ENCODE measurements at places on chromosomes 12 and 14.

DNA sequence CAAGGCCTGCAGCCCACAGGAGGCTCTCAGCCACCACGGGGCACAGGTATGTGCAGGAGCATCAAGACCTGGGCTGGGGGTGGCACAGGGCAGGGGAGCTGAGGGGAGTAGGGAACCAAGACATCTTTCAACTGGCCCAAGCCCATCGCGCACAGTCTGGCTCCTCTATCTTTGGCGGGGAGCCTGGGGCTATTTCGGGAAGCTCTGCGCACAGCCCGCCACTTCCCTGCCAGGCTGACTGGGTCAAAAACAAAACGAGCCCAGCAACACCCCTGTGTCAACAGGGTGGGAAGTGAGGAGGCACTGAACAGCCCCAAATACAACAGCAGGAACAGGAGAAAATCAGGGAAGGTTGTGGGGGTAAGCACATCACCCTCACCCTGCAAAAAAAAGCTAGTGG lies 83.9 kb downstream of the ARL6IP4 start:
- no peak for DNase-seq

DNA sequence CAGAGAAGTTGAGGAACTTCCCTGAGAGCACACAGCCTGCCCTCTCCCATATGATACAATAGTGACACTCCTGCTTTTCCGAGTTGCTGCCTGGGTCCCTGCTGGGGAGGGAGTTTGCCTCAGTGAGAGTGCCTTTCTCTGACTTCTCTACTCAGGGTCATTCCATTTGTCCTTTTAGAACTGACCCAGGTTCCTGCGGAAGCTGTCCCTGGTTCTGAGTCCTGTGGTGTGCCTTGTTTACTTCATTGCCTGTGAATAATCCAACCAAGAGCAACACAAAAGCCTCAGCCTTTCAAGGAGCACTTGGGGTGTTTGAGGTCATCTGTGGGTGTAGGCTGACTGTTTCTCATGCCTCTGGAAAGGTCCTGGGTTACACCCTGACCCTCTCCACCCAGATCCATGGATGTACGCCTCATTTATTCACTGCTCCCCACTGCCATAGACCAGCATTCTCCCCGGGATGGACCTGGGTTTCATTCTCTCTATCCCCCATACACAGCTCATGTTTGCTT lies 13.6 kb downstream of the SERPINA1 start:
- DNase-seq: no peak

DNA sequence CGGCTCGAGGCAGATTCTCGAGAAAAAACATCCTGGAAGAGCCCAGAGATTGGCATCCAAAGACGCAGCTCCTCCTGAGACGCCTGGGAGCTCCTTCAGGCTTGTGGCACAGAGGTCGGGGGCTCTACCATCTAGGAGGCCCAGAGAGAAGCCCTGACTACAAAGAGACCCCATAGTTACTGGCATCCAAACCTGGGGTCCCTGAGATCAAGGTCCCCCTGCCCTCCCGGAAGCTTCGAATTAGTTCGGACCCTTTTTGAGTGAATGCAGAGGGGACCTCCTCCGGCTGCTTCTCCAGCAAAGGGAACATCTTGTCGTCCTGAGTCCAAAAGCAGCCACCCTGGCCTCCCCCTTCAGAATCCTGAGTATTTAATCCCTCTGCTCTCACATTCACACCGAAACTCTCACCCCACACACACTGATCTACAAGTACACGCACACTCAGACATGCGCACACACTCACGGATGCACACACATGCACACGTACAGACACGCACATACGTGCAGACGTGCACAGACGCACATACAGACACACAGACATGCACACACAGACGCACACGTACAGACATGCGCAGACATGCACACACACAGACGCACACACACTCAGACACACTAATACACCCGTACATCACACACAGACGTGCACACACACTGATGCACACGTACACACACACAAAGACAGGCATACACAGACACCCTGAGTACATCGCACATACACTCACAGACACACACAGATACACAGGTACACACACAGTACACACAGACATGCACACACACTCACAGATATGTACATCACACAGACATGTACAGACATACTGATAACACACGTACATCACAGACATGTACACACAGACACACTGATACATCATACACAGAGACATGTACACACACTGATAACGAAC lies 5.9 kb downstream of the ZNF605 start:
- no peak for DNase-seq

DNA sequence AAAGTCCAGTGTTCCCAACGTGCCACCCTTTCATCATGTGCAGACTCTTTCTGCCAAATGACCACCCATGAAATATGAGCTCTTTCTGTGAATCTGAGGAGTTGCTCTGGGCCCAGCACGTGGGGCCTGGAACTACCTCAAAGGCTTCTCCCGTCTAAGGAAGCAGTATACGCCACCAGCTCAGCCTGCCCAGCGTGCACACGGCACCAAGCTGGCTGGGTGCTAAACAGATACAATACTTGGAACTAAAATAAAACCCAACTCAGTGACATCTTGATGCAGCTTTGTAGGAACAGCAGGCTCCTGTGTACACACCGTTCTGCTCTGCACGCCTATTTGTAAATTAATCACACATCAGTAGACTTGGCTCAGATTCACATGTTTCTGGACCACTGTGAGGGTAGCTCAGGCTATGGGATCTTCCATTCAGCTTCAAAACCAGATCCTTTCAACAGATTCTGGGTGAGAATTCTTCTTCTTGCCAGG lies 74.8 kb downstream of the ARL6IP4 start:
- no peak for DNase-seq

DNA sequence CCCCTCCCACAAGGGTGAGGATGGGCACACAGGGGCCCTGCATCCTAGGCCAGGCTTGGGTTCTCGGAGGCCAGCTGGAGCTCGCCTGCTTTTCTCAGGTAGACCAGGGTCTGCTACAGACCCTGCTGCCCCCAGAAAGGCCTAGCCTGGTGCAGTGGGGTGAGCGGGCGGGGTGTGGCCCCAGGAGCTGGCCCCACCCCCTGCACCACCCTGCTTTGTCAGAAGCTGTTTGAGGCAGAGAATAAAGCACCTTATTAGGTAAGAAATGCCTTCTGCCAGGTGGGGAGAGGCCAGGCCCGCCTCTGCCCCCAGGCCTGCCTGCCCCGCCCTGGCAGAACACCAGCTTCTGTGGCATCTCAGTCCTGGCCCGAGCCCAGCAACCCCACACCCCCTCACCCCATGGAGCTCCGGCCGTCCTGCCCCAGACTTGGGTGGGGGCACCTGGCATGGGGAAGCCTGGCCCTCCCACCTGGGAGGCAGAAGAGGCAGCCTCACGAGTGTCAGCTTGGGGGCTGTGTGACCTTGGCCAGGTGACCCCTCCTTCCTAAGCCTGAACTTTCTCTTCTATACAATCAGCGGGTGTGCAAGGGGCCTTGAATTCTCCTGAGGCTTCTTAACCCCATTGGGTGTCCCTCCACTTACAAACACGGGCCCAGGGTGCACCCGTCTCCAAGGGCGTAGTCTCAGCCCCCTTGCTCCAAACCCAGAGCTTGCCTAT lies 43.2 kb downstream of the KRT80 start:
- DNase-seq: no peak

- DNase-seq: no peak
Observed at GRCh38 chr12:52739963-52740362, 36.6 kb upstream of the KRT77 start.

DNA sequence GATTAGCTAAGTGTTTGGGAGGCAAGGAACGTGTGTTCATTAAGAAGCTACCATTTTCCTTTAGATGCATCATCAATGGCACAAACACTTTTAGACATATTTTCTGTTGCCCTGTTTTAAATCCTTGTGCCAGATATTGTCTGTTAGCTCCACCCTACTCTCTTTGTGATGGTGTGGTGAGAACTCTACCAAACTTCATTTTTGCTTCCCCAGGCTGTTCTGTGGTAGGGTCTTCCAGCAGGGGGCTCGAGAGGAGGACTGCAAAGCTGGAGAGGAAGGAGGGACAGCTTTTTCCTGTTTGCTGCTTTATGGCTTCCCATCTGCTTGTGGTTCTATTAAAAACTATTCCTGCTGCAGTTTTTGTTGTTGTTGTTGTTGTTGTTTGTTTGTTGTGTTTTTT lies 23.8 kb upstream of the STRAP start:
- no peak for DNase-seq

- no peak for DNase-seq
Observed at GRCh38 chr12:31308116-31308515, 17.8 kb downstream of the SINHCAF start.

DNA sequence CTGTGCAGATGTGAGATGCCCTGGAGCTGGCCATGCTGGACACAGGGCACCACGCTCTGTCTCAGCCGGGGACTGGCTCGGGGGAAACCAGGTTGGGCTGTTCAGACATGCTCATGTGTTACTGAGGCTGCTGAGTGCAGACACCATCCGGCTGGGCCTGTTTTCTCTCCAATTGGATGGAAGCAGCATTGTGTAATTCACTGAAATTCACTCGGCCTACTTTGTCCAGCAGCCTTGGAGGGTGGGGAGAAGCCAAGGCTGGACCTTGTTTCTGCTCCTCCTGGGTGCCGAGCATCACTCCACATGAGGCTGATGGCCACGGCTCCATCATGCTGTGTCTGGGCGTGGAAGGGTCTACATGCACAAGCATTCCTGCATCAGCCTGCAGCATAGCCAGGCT lies 130.7 kb downstream of the SMOC1 start:
- DNase-seq: no peak

GRCh38 chr14:73757381-73757780 lies 43.2 kb upstream of the PNMA1 start:
- DNase-seq: no peak

DNA sequence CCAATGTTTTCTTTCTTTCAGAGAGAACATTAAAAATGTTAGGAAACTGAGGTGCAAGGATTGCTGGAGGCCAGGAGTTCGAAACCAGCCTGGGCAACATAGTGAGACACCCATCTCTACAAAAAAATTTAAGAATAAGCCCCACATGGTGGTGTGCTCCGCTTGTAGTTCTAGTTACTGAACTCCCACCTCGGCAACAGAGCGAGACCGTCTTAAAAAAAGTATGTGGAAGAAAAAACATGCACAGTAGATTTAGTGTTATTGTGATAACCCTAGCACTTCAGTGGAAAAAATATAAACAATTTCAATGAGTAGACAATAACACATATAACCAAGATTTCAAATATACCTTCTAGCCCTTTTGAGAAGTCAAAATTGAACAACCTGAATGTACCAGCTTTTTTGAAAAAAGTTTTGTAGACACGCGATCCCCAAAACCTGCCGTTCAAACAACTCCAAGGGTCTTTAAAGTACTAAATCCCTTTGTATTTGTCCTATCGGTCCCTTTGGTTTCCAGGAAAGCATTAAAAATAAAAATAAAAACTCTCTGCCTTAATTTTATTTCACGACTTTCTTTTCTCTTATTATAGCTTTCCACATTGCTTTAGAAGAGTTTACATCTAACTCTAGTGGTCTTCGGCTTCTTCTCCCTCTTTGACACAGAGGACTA lies 1.0 kb upstream of the ANO6 start:
- DNase-seq: no peak

DNA sequence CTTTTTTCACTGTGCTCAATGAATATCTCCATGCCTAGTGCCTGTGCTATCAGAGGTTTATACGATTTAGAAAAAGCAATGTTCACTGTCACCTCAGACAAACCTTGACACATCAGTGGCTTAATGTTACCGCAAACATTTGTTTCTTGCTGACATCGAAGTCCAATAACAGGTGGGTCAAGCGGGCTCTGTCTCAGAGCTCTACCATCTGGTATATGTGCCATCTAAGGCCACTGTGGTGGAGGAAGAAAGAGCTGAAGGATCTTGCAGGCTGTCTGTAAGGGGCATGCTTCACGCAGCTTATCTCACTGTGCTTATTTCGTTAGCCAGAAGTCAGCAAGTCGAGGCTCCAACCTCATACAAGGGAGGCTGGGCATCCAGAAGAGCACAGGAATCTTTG lies 189.5 kb upstream of the NTF3 start:
- no peak for DNase-seq

GRCh38 chr12:92414170-92415070 lies 268.8 kb upstream of the BTG1 start:
- no peak for DNase-seq

DNA sequence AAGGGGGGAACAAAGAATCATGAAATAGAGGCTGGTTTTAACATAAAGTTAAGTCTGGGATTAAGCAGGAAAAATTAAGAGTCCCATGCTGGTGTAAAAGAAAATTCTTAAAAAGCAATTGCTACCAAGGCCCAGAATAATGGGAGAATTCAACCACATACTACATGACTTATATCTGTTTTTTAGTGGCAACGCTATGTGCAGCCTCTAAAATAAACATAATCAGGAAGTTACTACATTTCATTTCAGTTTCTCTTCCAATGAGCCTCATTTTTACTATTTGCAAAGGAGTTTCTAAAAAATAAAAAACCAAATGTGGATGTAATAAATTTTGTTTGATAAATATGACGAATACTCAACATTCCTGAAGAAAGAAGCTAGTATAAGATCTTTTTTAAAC lies 58.1 kb downstream of the CPNE8 start:
- no peak for DNase-seq

GRCh38 chr12:60279221-60279620 lies 683.4 kb downstream of the SLC16A7 start:
- no peak for DNase-seq

DNA sequence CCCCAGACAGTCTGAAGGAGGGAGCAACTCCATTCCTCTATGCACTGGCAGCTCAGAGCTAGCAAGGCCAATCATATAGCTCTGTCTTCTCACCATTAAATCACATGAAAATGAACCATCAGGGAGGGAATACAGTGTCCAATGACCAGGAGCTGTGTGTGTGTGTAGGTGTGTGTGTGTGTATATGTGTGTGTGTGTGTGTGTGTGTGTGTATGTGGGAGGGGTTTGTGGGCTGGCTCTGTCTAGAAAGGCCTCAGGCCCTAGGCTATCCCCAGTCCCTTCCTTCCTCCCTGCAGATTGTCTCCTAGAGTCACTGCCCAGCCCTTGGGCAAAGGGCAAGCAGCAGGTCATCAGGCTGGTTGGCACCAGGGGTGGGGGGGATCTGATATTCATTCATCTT lies 5.7 kb upstream of the SUSD6 start:
- no peak for DNase-seq
